ENCODE measurements at places on chromosomes 11 and 22.
A peak's percentile ranks its signal among the peaks of the same experiment; 100 is the strongest.

- DNase-seq, result peak; percentile 66
These were observed 1.7 kb downstream of the MALAT1 start for GRCh38 chr11:65500387-65501185.

DNA sequence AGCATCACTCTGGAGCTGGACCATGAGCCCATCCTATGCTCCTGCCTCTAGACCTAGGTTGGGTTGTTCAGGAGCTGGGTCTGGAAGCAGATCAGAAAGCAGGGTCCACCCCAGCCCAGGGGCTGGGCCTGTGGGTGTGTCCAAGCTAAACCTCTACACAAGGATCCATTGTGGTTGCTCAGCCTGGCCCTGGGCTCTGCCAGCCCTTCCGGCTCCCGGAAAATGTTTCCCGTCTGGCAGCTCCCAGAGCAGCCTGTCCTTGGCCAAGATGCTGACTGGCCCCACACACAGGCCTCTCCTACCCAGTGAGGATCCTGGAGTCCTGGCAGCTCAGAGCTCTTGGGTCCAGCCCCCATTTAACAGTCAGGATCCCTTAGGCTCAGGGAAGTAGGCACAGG lies 35.3 kb upstream of the FCHSD2 start:
- no peak for DNase-seq

- DNase-seq, result no peak
These were observed 408.9 kb upstream of the CCDC90B start for GRCh38 chr11:83695046-83695445.

- no peak for DNase-seq
These were observed 44.3 kb downstream of the KCNQ1 start for GRCh38 chr11:2489083-2489482.

DNA sequence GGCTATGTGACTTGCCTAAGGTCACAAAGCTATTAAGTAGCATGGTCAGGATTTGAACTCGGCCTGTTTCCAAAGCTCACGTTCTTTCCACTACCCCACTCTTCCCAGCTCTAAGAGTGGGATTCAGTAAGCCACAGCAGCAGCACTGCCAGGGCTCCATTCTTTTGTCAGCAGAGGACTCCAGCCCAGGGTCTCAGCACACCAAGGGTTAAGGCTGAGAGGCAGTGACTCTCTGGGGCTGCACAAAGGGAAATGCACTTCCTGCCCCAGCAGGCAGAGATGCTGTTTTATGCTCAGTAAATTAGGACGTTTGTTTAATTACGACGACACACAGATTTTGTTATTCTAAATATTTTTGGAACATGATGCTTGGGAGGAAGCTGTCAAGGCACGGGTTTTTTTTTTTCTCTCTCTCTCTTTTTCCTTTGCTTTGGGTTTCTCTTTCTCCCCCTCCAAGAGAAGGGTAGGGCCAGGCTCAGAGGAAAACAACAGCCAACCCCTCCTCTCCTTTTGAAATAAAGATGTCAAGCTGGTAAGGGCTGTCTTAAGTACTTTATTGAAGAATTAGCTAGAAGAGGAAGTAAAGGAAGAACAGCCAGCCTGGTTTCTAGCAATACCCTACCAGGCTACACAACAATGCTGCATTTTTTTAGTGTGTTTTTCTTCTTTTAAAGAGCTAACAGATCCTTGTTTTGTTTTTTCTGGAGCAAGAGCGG lies 2.8 kb downstream of the MYH9 start:
- peak; percentile 65 for DNase-seq

DNA sequence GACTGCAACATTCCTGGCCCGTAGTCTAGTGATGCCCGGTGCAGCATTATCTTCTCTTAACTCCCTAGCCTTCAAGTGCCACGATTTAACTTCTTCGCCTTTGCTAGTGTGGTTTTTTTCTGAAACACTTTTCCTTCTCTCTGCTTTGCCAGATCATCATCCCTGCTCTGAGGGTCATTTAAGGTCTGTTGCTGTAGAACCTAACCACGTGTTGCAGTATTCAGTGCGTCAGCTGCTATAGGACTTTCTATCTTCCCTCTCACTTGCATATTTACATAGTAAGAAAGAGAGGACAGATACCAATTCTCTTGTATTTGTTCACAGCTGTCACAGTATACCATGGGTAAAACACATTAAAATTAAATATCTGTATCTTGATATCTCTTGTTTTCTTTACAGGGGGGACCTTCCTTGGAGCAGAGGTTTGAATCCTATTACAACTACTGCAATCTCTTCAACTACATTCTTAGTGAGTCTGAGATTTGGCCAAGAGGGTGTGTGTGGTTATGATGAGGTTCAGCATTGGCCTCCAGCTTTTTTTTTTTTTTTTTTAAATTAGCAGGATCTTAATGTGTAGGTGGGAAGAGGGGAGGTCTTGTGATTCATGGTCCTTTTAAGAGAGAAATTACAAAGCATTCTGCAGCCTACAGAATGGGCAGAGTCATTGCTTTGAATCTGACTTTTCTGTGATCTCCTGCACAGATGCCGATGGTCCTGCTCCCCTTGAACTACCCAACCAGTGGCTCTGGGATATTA lies 13.5 kb downstream of the EIF3L start:
- DNase-seq, result no peak

GRCh38 chr22:20758688-20759087 lies 15.2 kb upstream of the SERPIND1 start:
- peak; percentile 18 for DNase-seq

- peak; percentile 50 for DNase-seq
These were observed 2.7 kb upstream of the RHOD start for GRCh38 chr11:67053896-67054329.

GRCh38 chr11:20544603-20545237 lies 54.7 kb upstream of the SLC6A5 start:
- DNase-seq, result peak; percentile 73

- no peak for DNase-seq
These were observed 13.7 kb downstream of the PDHX start for GRCh38 chr11:34929794-34930763.

DNA sequence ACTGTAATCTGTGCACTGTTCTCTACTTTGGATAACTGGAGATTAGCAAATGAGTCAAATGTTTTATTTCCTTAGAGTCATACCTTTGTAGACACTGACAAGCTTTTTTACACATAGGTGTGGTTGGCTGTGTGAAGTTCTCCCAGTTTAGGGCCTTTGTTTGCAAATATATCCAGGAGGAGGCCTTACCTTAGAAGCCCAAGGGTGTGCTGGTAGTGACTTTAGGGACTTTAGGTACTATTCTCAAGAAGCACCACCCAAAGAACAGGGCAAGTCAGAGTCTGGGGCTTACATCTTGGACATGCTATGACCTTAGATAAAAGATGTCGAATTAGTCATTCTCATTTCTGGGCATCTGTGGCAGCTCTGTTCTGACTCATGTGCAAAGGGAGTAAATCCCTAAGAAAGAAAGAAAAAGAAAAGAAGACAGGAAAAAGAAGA lies 4.8 kb upstream of the FAR1 start:
- no peak for DNase-seq

- DNase-seq, result no peak
These were observed 25.5 kb upstream of the RFPL3 start for GRCh38 chr22:32331918-32332725.

GRCh38 chr22:20863366-20863765 lies 4.6 kb downstream of the SNAP29 start:
- DNase-seq, result no peak

GRCh38 chr11:8190431-8190830 lies 21.6 kb upstream of the RIC3 start:
- DNase-seq, result no peak

DNA sequence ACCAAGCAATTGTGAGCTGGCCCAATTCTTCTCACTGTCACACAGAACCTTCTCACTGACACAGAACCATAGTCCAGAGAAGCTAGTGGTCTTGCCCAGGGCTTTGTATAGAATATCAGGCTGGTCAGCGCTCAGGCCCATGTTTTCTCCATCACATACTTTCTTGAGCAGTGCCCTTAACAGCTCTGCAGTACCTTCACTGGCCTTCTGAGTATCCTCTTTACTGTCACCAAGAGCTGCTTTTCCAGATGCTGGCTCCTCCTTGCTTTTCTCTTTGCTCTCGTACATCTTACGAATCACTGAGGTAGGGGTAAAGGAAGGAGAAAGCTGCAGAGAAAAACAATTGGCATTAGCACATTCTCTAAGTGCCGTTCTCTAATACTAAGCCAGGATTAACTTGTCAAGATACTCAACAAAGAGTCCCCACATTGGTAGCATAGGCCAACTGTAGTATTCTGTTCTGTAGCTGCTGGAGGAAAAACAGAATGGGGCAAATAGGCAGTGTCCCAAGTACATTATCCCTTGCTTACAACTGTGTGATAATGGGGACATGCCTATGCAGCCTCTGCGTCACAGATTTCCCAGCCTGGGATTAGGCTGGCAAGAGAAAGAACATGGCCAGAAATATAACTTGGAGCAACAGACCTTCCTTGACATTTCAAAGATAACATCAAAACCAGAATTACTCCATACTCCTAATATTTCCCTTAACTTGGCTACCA lies 43.5 kb downstream of the DRG1 start:
- no peak for DNase-seq

- DNase-seq, result no peak
These were observed 64.1 kb downstream of the PPP6R3 start for GRCh38 chr11:68524681-68525080.

GRCh38 chr11:65575568-65576231 lies at the start of gene EHBP1L1:
Gene EHBP1L1, plus strand, starts transcription at chr11:65576053. Its CDS starts 250 bp downstream, at chr11:65576303.
- no peak for DNase-seq

DNA sequence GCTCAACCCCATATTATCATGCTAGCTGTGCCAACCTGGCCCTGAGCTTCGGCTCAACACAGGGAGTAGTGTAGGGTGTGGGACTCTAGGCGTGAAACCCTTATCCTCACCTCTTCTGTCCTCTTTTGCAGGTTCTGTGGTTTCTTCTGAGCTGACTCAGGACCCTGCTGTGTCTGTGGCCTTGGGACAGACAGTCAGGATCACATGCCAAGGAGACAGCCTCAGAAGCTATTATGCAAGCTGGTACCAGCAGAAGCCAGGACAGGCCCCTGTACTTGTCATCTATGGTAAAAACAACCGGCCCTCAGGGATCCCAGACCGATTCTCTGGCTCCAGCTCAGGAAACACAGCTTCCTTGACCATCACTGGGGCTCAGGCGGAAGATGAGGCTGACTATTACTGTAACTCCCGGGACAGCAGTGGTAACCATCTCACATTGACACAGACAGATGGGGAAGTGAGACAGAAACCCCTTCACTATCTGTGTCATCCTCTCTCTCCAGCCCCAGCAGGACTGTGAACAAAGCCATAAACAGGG lies 76.4 kb downstream of the GGTLC2 start:
- DNase-seq, result no peak

DNA sequence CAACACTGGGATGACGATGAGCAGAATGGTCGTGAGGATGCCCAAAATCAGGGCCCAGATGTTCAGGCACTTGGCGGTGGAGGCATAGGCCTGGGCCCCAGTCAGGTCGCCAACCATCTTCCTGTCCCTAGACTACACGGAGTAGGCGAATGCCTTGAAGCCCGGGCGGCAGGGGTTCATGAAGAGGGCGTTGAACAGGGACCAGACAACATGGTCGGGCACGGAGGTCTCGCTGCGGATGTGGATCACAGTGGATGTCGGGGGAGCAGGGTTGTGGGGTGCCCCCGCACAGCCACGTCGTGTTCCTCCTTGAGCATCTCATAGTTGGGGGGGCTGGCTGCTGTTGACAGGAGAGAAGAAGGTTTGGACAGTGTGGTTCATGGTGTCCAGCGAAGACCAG lies 9.5 kb downstream of the MYEOV start:
- no peak for DNase-seq

DNA sequence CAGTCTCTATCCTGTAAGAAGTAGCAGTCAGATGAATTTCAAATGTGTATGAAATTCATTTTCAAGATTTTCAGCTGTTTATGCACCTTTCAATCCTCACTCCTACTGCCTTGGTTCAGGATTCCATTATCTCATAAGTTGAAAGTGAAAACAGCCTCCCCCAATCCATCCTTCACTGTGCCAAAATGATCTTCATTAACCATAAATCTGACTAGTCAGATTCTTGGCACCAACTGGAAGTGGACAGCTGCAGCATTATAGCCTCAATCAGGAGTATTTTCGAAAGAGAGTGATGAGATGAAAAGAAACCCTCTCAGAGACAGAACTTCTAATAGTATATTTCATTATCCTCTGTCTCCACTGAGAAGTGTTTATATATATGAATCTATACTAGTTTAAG lies 365.3 kb upstream of the PDGFD start:
- no peak for DNase-seq

- DNase-seq, result no peak
These were observed 19.7 kb upstream of the PDGFB start for GRCh38 chr22:39264349-39265038.

DNA sequence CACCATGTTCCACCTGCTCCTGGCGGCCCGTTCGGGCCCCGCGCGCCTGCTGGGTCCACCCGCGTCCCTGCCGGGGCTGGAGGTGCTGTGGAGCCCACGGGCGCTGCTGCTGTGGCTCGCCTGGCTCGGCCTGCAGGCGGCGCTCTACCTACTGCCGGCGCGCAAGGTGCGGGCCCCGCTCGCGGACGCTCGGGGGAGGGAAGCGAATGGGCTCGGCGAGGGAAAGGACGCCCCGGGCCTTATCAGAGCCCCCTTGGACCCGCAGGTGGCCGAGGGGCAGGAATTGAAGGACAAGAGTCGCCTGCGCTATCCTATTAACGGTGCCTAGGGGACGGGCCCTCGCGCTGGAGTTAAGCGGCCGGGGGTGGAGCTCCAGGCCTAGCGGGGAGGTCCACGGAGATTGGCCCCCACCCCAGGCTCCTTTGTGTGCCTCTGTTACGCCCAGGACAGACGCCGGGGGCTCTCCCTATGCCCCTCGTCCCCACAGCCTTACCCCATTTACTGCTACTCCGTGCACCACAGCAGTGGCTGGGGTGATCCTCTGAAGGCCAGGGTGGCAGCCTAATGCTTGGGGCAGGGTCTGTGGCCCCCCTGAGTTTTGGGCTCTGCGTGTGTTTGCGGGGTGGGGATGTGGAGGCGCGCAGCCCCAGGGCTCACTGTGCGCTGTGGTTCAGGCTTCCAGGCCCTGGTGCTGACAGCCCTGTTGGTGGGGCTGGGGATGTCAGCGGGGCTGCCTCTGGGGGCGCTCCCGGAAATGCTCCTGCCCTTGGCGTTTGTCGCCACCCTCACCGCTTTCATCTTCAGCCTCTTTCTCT lies 1.1 kb downstream of the TM7SF2 start:
- DNase-seq, result peak; percentile 60

DNA sequence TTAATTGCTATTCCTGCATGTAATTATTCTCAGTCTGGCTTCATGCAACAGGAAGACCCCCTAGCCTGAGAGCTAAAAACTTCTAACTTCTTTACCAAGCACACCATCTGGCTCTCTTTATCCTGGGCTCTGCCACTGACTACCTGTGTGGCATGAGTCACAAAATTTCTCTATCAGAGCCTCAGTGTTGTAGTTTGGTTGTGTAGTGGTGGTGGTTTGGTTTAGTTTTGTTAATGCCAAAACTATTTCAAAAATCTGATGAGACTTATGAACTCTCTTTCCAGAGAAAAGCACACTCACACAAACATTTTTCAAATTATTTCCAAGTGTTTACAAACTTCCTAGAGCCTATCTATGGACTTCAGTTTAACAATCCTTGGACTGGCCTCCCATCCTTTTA lies 7.5 kb upstream of the IL17RA start:
- no peak for DNase-seq
